ENCODE measurements at places on chromosomes 4 and X. TPM values are rescaled to one million over a fixed set of nuclear protein-coding genes. Genes with fewer than 3 reads are reported as not detected.

DNA sequence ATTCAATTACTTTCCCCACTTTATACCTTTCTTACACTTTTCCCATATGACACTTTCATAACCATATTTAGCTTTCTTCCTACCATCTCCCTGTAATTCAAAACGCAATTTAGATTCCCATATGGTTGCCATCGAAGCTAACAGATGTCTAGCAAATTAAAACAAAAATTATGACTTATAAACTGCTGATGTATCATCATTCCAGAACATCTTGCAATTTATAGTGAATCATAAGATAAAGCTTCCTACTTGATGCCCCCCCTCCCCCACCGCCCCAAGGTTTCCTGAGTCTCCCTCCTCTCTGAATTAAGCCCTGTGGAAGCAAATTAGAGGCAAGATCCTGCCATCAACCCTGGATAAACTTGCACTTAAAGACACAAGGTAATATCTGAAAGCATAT is 5.4 kb downstream of the TSPAN5 start:
- DNase-seq = peak; percentile 55

DNA sequence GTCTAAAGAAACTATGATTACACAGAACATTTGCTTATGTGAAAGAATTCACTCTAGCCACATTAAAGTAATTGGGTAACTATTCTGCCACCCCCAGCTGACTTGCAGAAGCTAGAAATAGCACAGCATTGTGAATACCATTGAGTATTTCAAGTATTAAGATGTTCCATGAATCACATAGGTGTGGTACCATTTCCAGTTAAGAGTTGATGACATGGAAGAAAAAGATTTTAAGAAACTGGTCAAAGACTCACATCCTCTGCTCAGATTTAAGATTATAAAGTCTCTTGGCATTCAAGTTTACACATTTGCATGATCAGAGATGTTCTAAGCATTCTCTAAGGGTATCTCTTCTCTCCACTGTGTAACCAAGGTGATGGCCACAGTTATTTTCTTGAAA is 287.5 kb downstream of the CAMK2D start:
- DNase-seq = peak; percentile 99

DNA sequence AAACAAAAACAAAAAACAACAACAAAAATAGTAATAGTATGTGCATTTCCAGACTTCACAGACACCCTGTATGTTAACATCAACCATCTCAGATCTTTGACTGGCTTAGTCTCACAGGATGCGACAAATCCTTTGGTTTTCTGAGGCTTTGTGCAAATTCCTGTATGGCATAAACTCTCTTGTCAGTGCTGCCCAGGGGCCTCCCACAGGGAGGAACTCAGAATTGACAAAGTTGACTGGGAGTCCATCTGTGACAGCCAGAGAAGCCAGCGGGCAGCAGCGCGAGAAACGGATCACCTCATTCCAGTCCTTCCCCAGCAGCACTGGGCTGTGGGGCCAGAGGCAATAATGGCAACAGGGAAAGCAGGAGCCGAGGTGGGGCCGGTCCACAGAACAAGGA is 19.1 kb upstream of the DDX3X start:
- DNase-seq = no peak

DNA sequence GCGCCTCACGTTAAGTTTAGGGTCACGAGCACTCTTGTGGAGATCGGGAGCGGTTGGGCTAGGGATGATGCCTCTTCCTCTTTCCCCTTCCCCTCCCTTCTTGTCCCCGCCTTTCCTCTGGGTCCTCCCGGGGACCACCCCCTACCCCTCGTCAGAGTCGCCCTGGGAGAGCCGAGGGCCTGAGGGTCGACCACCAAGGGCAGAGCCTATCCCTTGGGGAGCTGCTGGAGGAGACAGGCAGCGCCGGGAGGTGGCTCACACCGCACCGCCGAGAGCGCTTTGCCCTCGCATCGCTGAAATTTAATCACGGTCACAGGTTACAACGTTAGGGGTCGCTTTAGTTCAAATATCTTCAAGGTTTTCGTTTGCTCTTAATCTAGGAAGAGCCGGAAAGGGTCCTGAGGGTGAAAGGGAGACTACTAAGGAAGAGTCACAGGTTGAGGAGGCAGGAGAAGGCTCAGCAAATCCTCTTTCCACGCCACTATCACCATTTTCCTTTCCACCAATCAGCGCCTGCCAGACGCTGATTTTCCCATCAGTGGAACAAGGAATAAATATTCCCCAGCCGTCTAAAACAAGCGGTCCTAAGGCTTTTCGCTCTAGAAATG is 528 bp upstream of the SNCA start:
- peak; percentile 67 for DNase-seq

DNA sequence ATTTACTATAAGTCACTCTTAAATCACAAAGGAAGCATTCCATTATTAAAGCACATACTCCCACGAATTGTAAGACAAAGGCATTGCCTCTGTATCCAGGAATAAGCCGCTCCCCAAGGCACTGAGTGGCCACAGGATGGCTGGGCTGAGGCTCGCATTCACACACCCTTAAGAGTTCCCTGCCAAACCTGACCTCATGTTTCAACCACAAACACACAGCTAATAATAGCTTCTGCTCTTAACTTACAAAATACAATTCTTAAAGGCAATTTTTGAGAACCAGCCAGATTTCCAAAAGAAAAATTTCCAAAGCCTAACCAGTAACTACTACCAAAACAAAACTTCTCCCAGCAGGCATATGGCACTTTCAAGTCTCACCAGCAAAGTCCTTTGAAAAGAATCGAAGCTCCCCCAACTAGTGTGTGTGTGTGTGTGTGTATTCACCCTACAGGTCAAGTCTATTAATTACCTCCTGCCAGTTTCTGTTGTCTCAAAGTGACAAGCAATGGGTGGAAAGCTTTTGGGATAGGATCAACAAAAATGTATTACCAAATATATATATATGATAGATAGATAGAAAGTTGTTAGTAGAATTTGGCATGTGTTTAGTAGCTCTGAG is 36.0 kb downstream of the ARHGAP6 start:
- DNase-seq = peak; percentile 42

- DNase-seq = peak; percentile 41
Observed at GRCh38 chr4:102640669-102641068, 120.1 kb downstream of the MANBA start.

DNA sequence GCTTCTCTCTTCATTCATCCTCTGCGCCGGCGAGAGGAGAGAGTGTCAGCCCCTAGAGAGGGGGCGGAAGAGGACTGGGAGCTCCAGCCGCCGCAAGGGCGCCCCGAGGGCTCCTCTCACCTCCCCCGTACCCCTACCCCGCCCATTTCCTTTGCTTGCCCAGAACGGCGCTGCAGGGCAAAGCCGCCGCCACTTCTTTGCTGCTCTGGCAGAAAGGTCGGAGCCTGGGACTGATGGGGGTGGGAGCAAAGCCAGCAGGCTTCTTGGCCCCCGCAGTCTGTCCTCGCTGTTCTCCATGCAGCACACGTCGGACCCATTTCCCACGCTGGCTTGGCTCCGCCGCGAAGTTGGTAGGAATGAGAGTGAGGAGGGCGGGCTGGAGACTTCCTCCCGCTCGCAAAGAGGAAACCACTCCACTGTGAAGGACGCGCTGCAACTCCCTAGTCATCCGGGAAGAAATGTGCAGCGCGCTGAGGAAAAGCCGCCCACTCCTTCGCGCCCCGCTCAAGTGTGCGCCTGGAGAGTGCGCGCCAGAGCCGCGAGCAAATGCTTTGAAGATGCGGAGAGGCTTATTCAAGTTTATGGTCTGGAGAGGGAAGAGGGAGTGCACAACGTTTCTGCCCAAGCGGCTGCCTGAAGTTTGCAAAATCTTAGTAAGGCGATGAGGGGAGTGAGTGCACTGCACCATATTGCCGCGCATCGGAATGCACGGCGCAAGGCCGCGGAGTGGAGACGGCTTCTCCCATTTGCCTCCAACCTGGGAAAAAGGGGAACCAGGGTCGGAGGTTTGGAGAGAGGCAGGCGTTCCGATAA is 2.8 kb upstream of the PCDH7 start:
- peak; percentile 60 for DNase-seq

GRCh38 chrX:9534686-9535085 is 69.8 kb downstream of the TBL1X start:
- no peak for DNase-seq

DNA sequence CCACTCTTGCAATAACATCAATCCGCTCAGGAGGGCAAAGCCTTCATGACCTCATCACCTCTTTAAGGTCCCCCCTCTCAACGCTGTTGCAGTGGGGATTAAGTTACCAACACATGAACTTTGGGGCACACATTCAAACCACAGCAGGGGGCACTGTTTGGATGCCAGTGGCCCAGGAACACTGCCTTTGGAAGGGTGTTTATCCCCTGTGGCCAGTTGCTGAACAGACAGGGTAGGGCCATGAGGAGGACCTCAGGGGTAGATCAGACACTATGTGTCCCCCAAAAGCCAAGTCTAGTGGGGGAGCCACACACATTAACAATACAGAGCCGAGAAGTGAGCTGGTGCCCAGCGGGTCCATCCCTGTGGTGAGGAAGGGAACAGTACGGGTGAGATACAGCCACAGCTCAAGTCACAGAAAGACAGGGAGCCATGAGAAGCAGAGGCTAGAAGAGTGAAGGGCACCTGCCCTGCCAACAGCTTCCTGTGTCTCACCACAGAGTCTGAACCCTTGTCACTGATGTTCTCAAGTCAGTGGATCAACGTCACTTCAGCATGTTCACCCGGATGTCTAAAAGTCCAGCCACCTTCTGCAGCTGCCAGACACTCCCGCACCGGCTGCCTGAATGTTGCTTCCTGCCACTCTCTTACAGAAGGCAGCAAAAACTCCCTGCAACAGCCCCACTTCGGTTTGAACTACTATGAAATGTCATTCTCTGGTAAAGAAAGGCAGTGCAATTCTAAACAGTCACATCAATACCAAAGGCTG is 19.9 kb upstream of the MXD4 start:
- no peak for DNase-seq

- DNase-seq = peak; percentile 78
Observed at GRCh38 chr4:40409835-40410234, 74.7 kb downstream of the CHRNA9 start.

DNA sequence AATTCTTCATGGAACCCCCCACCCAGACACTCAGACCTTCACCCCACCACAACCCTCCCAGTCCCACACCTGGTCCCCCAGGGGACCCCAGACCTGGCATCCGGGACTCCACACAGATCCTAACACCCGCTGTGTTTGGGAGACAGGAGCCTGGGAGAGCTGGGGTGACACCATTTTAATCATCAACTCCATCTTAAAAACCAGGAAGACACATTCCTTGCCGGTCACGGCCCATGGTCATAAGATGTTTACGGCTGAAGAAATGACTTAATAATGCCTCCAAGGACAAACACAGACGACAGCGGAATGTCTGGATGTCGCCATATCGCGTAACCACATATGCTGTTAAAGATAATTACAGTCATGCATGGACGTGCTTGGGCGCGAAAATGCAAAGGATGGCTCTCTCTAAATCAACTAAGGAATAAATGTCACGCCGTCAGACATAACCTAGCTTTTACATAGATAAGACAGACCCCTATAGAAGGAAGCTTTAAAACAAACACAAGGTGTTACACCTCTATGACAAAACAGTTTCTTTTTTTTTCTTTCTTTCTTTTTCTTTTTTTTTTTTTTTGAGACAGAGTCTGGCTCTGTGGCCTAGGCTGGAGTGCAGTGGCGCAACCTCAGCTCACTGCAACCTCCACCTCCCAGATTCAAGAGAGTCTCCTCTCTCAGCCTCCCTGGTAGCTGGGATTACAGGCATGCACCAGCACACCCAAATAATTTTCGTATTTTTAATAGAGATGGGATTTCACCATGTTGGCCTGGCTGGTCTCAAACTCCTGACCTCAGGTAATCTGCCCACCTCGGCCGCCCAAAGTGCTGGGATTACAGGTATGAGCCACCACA is 2.1 kb upstream of the DHRSX start:
- peak; percentile 28 for DNase-seq

GRCh38 chr4:20065952-20066351 is 185.8 kb upstream of the SLIT2 start:
- no peak for DNase-seq

- DNase-seq = no peak
Observed at GRCh38 chr4:91990726-91991125, 313.0 kb upstream of the GRID2 start.

DNA sequence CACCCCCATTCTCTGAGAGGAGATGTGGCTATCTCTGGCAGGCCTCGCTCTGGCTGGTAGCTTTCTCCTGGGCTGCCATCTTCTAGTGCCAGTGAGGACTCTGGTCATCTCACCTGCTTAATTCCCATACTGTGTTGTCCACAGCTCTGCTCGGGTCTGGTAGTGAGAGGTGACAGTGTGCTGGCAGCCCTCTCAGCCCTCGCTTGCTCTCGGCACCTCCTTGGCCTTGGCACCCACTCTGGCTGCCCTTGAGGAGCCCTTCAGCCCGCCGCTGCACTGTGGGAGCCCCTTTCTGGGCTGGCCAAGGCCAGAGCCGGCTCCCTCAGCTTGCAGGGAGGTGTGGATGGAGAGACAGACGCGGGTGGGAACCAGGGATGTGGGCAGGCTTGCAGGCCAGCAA is 52.7 kb downstream of the CPLX1 start:
- no peak for DNase-seq

- no peak for DNase-seq
Observed at GRCh38 chrX:32545101-32545500, 666.2 kb downstream of the DMD start.

DNA sequence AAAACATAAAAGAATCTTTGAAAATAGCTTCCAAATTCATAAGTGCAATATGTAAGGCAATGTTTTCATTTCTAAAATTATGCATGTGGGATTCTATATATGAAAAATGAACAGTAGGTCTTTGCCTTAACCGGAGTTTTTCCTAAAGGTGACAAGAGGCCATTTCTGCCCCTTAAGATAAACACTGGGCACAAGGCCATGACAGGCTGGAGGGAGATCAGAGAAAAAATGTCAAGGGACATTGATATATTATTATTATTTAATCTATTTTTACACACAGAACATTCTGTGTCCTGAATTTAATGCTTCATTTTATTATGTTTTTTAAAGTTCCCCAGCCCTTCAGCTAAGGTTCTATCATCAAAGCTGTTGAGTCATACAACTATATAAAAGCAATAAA is 118.8 kb downstream of the CHM start:
- no peak for DNase-seq

DNA sequence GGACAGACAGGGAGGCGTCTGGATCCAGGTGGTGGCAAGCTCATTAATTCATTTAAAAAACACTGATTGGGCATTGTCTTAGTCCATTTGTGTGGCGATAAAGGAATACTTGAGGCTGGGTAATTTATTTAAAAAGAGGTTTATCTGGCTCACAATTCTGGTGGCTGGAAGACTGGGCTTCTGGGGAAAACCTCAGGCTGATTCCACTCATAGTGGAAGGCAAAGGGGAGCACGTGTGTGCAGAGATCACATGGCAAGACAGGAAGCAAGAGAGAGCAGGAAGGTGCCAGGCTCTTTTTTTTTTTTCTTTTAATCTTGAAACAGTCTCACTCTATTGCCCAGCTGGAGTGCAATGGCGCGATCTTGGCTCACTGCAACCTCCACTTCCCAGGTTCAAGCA is 100.2 kb upstream of the METTL14 start:
- no peak for DNase-seq

GRCh38 chr4:147825451-147826287 is 93.8 kb downstream of the ARHGAP10 start:
- DNase-seq = peak; percentile 39

LRRC66 gene
- total RNA-seq = 0.51 TPM

SGCB gene
- total RNA-seq = 7.6 TPM

MPC1L gene
- total RNA-seq = not detected

AKAP17A gene
- total RNA-seq = 22.6 TPM

STPG2 gene
- total RNA-seq = not detected

SPANXN3 gene
- not detected for total RNA-seq

GYG2 gene
- under 0.01 TPM for total RNA-seq

NUDT6 gene
- 2.7 TPM for total RNA-seq

RENBP gene
- 10.3 TPM for total RNA-seq

HCCS gene
- total RNA-seq = 25.3 TPM

ADAMTS3 gene
- 0.13 TPM for total RNA-seq
